ENCODE measurements at places on chromosomes 4 and X.

DNA sequence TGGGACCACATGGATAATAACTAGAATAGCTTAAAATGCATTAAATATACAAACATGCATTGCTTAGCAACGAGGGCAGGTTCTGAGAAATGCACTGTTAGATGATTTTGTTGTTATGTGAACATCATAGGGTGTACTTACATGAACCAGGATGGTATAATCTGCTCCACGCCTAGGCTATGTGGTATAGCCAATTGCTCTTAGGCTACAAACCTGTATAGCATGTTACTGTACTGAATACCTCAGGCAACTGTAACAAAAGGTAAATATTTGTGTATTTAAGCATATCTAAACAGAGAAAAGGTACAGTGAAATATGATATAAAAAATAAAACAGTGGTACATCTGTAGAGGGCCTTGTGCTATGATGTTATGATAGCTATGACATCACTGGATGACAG lies 169.2 kb upstream of the IL15 start:
- DNase-seq, result no peak

GRCh38 chrX:37302569-37302968 lies 46.6 kb upstream of the PRRG1 start:
- DNase-seq, result no peak

DNA sequence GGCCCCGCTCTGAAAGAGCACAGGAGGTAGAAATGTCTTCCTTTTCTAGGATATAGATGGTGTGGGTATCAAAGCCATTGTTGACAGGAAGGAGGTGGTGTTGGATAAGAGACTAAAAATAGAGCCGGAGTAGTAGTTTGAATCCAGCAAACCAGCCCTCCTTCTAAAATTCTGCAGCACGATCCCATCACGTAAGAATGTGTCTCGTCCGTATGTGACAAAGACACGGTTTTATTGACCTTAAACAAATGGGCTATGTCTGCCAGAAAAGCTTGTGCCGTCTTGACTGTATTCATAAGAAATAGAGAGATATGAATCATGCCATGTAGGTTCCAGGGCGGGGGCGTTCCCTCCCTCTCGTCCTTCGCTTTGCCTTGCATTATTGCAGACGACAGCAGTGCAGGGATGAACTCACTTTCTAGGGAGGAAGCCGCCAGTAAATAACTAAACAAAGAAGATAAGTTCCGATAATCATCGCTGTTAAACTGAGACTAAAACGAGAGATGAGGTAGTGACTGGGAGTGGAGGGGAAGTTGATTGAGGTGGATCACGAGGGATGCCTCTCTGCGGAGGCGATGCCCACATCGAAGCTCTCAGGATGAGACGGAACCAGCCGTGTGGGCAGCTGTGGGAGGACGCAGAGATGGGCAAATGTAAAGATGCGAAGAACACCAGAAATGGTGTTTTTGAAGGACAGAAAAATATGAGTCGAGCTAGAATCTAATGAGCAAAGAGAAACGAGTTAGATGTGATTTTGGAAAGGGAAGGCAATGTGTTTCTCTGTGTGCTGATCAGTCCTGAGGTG lies 3.4 kb downstream of the TENM3 start:
- no peak for DNase-seq

DNA sequence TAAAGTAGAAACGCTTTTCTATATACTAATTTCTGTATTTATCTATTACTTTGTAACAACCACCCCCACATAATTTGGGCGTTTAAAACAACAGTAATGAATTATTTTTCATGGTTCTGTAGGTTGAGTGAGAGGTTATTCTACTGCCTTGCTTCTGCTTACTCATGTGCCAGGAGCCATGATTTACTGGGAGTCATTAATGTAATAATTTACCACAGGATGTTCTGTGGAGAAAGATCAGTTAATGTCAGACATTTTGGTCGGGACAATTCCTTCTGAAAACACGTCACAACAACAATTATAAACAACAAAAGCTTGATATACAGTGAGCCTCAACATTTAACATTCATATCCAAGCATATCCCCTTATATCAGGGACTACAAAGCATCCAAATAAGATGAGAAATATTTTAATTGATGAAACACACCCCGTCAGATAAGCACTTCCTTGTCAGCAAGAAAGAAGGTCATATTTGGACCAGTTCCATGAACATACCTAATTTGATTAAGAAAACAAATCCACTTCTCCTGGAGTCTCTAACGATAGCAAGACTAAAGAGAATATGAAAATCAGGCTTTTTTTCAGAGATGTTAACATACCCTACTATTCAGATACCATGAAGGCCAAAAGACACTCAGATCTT lies 238.5 kb downstream of the PRDM5 start:
- no peak for DNase-seq

DNA sequence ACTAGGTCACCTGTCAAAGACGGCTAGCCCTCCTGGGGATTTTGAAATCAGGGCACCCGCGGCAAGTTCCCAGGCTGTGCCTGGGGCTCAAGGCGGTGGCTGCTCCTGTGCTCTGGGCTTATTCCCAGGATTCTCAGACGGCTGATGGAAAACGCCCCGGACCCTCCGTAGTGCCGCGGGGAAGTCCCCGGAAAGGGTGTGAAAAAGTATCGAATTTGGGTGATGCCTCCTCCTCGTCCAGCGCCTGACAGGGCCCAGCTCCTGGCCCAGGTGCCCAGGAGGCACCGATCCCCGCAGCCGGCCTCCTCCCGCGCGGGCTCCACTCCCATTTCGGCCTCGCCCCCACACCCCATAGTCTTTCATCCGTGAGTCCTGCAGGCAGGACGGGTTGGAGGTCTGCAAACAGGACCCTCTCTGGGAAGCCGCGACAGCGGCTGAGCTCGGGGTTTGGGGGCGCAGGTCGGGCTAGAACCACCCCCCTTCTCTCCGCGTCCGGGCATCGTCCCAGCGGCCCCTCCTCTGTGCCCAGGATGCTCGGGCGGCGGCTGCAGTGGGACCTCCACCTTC lies 1.1 kb upstream of the NSG1 start:
- DNase-seq, result no peak

Data from stimulated activated CD4-positive, alpha-beta T cell treated with anti-CD3 and anti-CD28 coated beads, TNF-alpha, amount 100 ng/mL, for 48 hours (primary cell).